Left lung (tissue), 14 donors: ENCODE measurements at places on chromosomes 6 and 20. TPM values are rescaled to one million over a fixed set of nuclear protein-coding genes. Genes with fewer than 3 reads are reported as not detected.

TENT5A gene
- 7.8 TPM for polyA plus RNA-seq

OR2B2 gene
- not detected for polyA plus RNA-seq

FRK gene
- polyA plus RNA-seq = 4.4 TPM

KIZ gene
- polyA plus RNA-seq = 29.7 TPM

ASIP gene
- 0.33 TPM for polyA plus RNA-seq

CDSN gene
- not detected for polyA plus RNA-seq

RBCK1 gene
- 89.6 TPM for polyA plus RNA-seq

ANKS1A gene
- 25.5 TPM for polyA plus RNA-seq

KCNB1 gene
- polyA plus RNA-seq = 0.66 TPM

BHLHE23 gene
- polyA plus RNA-seq = not detected

DNA sequence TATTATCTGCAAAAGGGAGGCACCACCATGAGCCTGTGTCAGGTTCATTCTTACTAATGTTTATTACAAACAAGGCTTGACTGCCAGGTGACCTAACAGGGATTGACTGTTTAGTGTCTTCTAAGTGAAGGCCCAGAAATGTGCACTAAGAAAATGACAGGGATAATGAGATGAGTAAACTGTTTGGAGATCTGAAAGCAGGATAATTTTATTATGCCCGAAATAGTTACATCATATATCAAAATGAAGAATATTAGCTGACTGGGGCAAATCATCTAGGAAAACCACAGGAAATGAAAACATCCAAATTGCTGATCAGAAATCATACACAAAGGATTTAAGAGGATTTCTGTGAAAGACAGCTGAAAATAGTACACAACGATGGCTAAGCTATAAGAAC lies 516.7 kb downstream of the HDGFL1 start:
- no peak overlapping the region for H3K4me3 ChIP-seq
- no peak overlapping the region for H3K27ac ChIP-seq
- no peak for DNase-seq
- H3K27me3 ChIP-seq = no peaks in the 10 kb centered on the region
- H3K36me3 ChIP-seq = no peaks in the 10 kb centered on the region

- no peaks in the 10 kb centered on the region for H3K27me3 ChIP-seq
- DNase-seq = no peak
- no peaks in the 10 kb centered on the region for H3K36me3 ChIP-seq
- no peak overlapping the region for H3K4me3 ChIP-seq
- H3K27ac ChIP-seq = peak overlapping the region; percentile 79
- H3K4me1 ChIP-seq = peaks cover 33% of the 10 kb centered on the region
These were observed 29.3 kb downstream of the PPARD start for GRCh38 chr6:35371494-35372262.

- no peak overlapping the region for H3K4me3 ChIP-seq
- DNase-seq = no peak
- H3K27me3 ChIP-seq = peaks cover 20% of the 10 kb centered on the region
- H3K27ac ChIP-seq = no peak overlapping the region
- H3K4me1 ChIP-seq = no peaks in the 10 kb centered on the region
- no peaks in the 10 kb centered on the region for H3K36me3 ChIP-seq
These were observed 431.1 kb upstream of the CDH4 start for GRCh38 chr20:60820918-60821317.

- H3K27me3 ChIP-seq = no peaks in the 10 kb centered on the region
- H3K4me3 ChIP-seq = no peak overlapping the region
- no peaks in the 10 kb centered on the region for H3K4me1 ChIP-seq
- no peaks in the 10 kb centered on the region for H3K36me3 ChIP-seq
These were observed 38.3 kb upstream of the LOC128125822 start for GRCh38 chr6:63533952-63534351.

- no peak overlapping the region for H3K27ac ChIP-seq
- no peak overlapping the region for H3K4me3 ChIP-seq
- H3K27me3 ChIP-seq = no peaks in the 10 kb centered on the region
- peaks cover 10% of the 10 kb centered on the region for H3K4me1 ChIP-seq
These were observed 3.0 kb upstream of the ZBTB24 start for GRCh38 chr6:109486068-109486467.

DNA sequence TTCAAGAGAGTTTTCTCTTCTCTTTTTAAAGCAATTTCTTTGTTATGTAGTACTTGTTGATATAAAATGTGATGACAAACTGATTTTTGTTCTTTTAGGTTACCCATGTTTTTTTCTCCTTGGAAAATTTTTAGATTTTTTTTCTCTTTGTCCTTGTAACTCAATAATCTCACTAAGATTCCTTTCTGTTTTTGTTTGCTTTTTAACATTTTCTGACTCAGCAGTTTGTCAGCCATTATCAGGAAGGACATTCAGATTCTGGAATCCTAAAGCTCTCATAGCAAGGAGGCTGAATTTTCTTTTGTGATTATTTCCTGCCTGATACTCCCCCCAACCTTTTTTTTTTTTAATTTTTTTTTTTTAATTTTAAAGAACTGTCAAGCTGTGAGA lies 75.2 kb upstream of the CITED2 start:
- no peak overlapping the region for H3K4me3 ChIP-seq
- H3K36me3 ChIP-seq = no peaks in the 10 kb centered on the region
- H3K27me3 ChIP-seq = no peaks in the 10 kb centered on the region
- H3K4me1 ChIP-seq = no peaks in the 10 kb centered on the region
- no peak overlapping the region for H3K27ac ChIP-seq

DNA sequence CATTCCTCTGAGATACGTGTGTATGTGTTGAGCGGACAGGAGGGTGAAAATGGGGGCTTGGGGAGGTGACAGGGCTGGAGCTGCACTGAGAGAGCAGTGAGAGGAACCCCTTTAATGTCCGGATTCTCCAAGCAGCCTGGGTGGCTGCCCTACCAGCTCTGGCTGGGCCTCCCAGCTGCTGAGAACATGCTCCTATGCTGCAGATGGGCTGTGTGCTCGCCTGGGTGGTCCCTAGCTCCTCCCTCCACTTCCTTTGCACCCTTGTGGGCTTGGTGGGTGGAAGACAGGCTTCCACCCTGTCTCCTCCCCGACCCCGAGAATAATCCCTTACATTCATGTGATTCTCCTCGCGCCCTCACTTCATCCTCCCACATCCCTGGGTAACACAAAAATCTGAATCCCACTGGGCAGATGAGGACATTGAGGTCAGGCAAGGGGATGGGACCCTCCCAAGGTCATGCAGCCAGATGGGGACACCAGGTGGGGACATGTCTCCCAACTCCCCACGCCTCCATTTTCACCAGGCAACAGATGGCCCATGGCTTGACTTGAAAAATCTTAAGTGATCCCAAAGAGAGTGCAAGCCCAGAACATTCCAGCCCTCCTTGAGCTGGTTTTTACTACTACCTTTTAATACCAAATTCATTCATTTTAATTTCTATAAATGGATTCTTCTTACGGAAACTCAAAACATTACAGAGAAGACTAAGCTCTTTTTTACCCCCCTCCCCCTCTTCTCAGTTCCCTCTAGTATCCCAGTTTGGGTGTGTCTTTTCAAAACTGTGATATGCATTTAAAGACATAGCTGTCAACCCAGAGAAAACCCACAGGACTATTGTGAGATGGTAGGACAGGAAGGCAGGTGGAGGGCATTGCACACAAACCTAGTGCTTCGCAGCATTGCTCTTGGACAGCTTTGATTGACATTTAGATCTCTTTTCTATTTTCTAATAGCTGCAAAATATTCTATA lies 5.0 kb upstream of the PDRG1 start:
- H3K4me3 ChIP-seq = no peak overlapping the region
- no peak for DNase-seq
- H3K36me3 ChIP-seq = no peaks in the 10 kb centered on the region
- no peaks in the 10 kb centered on the region for H3K4me1 ChIP-seq

- H3K27me3 ChIP-seq = no peaks in the 10 kb centered on the region
- DNase-seq = no peak
- H3K4me3 ChIP-seq = no peak overlapping the region
- H3K27ac ChIP-seq = no peak overlapping the region
- no peaks in the 10 kb centered on the region for H3K36me3 ChIP-seq
These were observed 427.3 kb upstream of the CITED2 start for GRCh38 chr6:139801571-139802321.

DNA sequence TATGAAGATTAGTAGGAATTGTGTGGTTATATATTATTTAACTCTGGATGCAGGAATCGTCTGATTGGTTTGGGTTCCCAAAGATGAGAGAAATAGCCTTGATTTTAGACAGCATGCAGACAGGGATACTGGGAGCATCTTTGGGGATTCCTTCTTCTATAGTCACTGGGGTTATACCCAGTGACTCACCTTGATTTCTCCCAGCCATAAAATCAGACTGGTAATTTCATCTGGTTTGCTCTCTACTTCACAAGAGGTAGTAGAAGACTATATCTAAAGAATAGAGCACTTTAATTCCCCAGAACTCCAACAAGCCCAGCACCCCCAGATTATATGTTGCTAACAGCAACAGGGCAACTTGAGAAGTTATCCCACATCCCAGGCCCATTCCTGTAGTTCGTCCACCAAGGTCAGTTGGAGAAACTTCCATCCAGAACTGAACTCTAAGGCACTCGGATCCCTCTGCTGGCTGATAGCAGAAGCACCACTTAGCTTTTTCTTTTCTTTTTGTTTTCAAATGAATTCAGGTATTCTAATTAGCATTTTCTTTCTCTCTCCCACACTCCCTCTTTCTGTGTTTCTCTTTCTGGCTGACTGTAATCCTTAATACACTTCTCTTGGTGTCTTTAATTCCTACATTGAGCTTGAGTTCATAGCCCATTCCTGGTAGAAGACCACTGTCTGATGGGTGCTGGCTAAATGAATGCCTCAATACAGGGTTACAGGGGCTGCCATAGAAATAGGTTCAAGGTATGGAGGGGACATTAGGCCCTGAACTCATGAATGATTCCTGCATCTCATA lies 20.4 kb upstream of the EFHC1 start:
- H3K27me3 ChIP-seq = no peaks in the 10 kb centered on the region
- no peak for DNase-seq
- no peaks in the 10 kb centered on the region for H3K4me1 ChIP-seq
- H3K27ac ChIP-seq = no peak overlapping the region

GRCh38 chr20:36133821-36134220 lies 20.7 kb upstream of the EPB41L1 start:
- no peak overlapping the region for H3K4me3 ChIP-seq
- H3K27ac ChIP-seq = no peak overlapping the region
- H3K36me3 ChIP-seq = no peaks in the 10 kb centered on the region
- no peak for DNase-seq
- H3K4me1 ChIP-seq = no peaks in the 10 kb centered on the region
- no peaks in the 10 kb centered on the region for H3K27me3 ChIP-seq

GRCh38 chr6:166955121-166955864 lies 1.1 kb downstream of the RNASET2 start:
- H3K4me3 ChIP-seq = peak overlapping the region; percentile 96
- H3K27ac ChIP-seq = peak overlapping the region; percentile 99
- no peaks in the 10 kb centered on the region for H3K36me3 ChIP-seq
- H3K27me3 ChIP-seq = no peaks in the 10 kb centered on the region

DNA sequence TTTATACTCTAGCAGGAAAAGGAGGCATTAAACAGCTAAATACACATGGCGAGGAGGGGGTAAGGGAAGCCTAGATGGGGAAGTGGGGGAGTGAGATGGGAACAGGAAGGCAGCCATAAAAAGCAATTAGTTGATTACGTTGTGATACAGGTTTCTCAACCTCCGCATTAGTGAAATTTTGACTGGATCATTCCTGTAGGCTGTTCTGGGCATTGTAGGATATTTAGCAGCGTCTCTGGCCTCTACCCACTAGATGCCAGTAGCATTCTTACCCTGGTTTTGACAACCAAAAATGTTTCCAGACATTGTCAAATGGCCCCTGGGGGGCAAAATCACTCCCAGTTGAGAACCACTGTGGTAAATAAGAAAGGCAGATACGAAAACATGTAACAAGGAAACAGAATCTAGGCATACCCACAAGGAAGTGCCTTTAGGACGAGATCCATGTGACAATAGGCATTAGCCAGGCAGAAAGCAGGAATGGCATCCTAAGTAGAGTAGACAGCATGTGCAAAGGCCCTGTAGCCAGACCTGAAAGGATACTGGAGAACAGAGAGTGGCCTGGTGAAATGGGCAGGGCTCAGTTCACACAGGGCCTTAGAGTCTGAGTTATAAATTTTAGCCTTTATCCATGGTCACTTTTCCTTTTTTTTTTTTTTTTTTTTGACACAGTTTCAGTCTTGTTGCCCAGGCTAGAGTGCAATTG lies 25.8 kb upstream of the PTPN1 start:
- no peaks in the 10 kb centered on the region for H3K36me3 ChIP-seq
- H3K4me1 ChIP-seq = peaks cover 16% of the 10 kb centered on the region
- peak overlapping the region; percentile 90 for H3K27ac ChIP-seq
- no peaks in the 10 kb centered on the region for H3K27me3 ChIP-seq
- no peak overlapping the region for H3K4me3 ChIP-seq

DNA sequence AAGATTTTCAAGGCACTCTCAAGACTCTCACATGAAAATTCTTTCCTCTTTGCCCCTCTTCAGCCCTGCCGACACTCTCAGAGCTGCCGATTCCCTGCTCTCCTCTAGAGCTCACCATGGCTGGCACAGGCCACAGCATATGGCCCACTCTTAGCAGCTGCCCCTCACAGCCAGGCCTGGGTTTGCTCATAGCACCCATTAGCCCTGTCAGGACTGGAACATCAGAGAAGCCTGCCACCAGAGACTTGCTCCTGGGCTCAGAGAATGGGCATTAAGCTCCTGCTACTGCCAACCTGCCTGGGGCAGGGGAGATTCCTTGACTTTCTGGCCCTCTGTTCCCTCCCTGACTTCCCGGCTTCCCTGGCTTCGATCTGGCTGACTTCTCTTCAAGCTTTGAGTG lies 96.7 kb downstream of the LRFN2 start:
- H3K4me3 ChIP-seq = no peak overlapping the region
- H3K36me3 ChIP-seq = no peaks in the 10 kb centered on the region
- DNase-seq = no peak
- H3K27ac ChIP-seq = no peak overlapping the region
- no peaks in the 10 kb centered on the region for H3K4me1 ChIP-seq

- no peak overlapping the region for H3K4me3 ChIP-seq
- DNase-seq = no peak
- H3K27ac ChIP-seq = no peak overlapping the region
These were observed 101.4 kb upstream of the FAM184A start for GRCh38 chr6:119179842-119180241.

DNA sequence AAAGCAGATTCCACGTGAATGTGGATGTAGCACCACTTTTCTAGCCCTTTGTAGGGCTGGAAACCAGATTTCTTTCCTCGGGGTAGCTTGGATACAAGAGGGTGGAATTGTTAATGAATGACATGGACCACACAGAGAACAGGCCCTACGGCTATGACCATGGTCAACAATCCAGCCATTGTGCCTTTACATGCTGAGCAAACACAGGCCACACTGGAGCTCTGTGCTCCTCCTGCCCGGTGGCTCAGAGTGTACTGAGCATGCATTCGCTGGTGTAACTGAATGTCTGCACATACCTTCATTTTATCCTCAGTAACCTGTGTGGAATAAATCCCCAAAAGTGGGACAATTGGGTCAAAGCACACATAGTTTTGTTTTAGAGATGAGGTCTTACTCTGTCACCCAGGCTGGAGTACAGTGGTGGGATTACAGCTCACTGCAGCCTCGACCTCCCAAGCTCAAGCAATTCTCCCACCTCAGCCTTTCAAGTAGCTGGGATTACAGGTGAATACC lies 32.8 kb downstream of the LRP11 start:
- DNase-seq = no peak
- H3K4me3 ChIP-seq = no peak overlapping the region
- no peaks in the 10 kb centered on the region for H3K36me3 ChIP-seq
- no peaks in the 10 kb centered on the region for H3K4me1 ChIP-seq
- H3K27me3 ChIP-seq = no peaks in the 10 kb centered on the region
- H3K27ac ChIP-seq = no peak overlapping the region
